Omental fat pad (tissue), 4 donors: ENCODE measurements at places on chromosomes 13 and 19.

DNA sequence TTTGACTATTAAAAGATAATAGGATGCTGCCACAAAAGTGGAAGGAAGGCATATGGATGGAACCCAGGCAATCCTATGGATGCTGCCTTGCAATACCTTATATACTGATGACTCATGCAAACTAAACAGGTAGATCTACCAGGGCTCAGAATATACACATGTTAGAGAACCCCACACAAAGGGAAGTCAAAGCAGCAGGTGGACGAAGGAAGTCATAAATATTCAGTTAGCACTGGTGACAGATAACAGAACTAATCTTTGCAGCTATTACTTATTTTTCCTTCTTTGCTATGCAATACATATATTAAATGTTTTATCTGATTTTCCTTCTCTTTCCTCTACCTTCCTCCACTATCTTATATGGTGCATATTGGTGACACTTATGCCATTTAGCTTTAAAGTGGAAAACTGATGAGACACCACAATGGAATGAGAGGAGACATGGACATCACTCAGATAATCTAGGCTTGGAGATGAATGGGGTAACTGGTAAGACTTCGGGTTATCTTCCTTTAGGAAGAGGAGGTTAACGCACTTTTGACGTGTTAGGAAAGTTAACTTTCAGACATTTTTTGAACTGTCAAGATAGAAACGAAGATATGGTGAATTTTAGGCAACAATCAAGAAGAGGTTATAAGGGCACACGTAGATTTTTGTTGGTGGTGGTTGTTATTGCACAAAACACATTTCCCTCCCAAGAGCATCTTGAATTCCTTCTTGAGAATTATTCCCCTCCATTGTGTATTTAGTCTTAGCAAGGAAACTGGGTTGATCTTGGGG is 39.8 kb upstream of the MBNL2 start:
- no peak for DNase-seq

- no peak for DNase-seq
Measured at GRCh38 chr19:3958836-3959765, 11.8 kb downstream of the DAPK3 start.

DNA sequence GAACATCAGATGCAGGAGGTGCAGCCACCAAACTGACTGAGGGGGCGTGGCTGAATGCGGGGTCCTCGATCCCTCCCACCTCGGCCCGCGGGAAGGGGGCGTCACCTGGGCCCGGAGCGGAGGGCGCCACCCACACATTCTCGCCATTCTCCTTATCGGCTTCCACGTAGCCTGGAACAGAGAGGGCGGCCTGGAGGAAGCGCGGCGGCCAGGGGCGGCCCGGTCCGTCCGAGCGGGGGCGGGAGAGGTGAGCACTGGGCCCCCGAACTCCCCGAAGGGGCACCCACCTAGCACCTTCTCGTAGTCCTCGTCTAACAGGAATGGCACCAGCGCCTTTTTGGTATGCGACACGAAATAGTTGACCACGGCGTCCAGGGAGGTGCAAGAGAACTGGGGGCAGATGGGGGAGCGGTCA is 11.8 kb downstream of the STAP2 start:
- no peak for DNase-seq

GRCh38 chr13:49497272-49497671 is 1.5 kb downstream of the PHF11 start:
- no peak for DNase-seq

DNA sequence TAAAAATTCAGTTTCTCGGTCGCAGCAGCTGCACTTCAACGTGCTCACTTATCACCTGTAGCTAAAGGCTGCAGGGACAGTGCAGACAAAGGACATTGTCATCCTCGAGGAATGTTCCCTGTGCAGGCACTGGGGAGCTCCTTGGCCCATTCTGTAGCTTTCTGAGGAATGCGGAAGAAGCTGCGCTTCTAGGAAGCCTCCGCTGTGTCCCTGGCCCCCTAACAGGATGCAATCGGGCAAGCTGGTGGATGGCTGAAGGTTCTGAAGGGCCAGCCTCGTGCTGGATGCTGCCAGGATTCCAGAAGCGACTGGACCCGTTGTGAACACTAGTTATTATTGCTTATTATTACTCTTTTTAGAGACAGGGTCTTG is 8.1 kb downstream of the ANO8 start:
- DNase-seq, result no peak

DNA sequence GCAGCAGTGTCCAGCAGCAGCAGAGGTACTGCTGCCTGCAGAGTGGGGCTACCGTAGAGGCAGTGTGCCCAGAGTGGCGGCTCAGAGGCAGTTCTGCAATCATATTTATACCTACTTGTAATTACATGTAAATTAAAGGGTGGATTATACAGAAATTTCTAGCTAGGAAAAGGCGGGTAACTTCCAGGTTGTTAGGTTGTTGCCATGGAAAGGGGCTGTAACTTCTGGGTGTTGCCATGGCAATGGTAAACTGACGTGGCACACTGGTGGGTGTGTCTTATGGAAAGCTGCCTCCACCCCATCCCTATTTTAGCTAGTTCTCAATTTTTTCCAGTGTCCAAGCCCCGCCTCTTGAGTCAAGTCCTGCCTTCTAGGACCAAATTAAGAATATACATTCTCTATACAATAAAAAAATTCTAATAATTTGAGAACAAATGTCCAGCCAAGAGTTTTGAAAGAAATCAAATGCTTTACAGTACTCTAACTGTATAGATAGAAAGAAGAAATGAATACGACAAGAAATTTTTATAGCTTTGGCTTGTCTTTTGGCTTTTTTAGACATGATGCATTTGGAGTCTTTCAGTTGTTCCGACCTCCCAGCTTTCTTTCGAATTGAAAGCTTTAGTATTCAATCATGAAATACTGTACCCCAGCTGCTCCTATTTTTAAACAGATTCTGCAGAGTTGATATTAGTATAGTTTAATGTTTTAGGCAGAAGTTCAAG is 816.6 kb downstream of the DIAPH3 start:
- no peak for DNase-seq

- DNase-seq, result no peak
Measured at GRCh38 chr13:93066187-93066586, 160.4 kb upstream of the GPC6 start.

DNA sequence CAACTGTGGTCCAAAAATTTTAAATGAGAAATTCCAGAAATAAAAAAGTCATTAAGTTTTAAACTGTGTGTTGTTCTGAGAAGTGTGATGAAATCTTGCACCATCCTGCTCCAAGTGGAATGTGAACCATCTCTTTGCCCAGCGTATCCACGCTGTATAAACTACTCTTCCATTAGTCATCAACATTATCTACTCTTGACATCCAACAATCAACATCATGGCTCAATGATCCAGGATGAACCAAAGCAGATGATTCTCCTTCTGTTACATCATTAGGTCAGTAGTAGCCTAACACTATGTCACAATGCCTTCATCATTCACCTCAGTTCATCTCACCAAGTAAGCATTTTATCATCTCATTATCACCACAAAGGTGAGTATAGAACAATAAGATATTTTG is 55.3 kb downstream of the SUCLA2 start:
- DNase-seq, result no peak

DNA sequence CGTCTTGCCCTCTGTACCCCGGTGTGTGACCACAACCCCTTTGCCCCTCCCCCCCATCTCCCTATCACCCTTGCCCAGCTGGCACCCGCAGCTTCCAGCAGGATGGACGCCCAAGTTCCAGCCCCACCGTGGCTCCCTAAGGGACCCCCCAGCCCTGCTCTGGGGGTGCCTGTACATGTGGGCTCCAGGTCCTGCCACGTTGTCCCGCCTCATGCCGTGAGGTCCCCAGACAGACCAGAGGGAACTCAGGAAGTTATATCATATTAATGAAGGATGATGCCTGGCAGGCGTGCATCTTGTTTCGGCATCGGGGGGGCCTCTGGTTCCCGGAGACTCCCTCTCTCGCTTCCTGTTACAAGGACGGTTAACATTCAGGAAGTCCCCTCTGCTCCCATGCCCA is 1.6 kb upstream of the PTGIR start:
- DNase-seq, result no peak

DNA sequence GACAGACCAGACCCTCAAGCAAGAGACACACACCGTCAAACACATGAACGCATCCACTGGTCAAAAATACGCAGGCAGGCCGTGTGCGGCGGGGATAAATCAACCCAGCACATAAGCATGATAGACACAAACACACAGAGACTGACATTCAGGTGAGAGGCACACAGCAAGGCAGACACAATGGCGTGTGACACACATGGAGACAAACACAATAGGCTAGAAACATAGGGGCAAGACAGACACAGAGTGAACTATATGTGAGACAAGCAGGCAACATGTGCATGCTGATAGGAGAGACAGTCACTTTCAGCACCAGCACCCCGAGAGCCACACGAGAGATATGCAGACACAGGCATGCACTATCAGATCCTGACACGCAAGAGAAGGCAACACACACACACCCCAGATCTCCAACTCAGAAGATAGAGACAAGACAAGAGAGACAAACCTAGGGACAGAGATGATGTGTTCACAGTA is 6.9 kb upstream of the JUNB start:
- no peak for DNase-seq

DNA sequence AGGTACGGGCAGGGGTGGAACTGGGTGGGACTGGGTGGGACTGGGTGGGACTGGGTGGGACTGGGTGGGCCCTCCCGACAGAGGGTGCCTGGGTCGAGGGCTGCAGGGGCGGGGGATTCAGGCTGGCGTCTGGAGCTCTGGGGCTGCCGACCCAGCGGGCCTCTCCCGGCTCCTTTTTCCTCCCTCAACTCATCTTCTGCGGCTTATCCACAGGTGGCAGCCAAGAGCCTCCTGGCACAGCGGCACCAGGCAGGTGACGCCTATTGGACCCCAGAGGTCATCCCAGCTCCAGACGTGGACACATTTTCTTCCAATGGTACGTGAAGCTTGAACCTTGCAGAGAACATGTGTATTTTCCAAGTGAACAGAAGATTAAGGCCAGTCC is 533 bp downstream of the ZNF544 start:
- no peak for DNase-seq

- DNase-seq, result no peak
Measured at GRCh38 chr13:27534981-27535380, 84.6 kb upstream of the MTIF3 start.

DNA sequence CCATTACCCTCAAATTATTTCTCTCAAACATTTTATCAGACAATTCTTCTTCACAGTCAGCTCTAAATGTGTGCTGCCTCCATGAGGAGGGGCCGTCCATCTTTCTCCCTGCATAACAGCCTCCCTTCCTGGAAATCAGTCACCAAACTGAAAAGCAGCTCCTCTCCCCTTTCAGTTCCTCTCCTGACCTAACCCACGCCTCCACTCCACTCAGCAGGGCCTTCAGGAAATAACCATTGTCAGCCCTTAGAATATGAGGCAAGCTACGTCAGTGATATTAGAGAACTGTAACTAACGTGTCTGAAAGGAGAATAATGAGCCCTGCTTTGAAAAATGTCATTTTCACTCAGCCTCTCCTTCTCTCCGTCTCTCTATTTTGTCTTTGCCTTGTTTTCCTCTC is 116.2 kb downstream of the OLFM4 start:
- DNase-seq, result no peak

GRCh38 chr13:42405665-42406390 is 133.9 kb downstream of the AKAP11 start:
- no peak for DNase-seq

- no peak for DNase-seq
Measured at GRCh38 chr19:44566984-44567383, 37.5 kb upstream of the CEACAM20 start.

DNA sequence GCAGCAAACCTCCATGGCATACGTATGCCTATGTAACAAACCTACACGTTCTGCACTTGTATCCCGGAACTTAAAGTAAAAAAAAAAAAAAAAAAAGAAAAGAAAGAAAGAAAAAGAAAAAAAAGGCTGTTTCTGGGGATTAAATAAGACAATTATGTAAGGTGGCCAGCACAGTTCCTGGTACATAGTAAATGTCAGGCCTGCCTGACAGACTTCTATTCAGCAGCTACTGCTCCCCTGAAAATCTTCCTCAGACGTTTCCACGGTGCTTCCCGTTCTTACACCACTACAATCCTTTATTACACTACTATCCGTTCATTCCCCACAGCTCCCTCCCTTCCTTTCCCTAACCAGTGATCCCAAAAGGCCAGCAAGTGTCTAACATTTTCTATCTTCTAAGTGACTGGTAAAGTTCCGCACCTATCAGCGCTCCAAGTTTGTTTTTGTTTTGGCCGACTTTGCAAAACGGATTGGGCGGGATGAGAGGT is 636 bp upstream of the RB1 start:
- DNase-seq, result no peak

DNA sequence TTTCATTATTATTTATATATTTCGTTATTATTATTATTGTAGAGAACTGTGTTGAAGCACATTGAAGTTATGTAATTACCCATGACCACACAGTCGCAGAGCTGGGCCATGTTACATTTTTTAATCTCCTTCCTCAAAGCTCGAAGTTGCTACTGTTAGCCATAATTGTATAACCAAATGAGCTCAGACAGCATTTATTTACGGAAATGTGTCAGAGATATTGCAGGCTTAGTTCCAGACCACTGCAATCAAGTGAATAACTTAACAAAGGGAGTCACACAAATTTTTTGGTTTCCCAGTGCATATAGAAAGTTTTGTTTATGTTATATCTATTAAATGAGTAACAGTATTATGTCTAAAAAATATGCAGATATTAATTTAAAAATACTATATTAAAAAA is 147.1 kb upstream of the SLITRK1 start:
- no peak for DNase-seq

GRCh38 chr19:13764821-13765394 is 586 bp downstream of the MRI1 start:
- no peak for DNase-seq

DNA sequence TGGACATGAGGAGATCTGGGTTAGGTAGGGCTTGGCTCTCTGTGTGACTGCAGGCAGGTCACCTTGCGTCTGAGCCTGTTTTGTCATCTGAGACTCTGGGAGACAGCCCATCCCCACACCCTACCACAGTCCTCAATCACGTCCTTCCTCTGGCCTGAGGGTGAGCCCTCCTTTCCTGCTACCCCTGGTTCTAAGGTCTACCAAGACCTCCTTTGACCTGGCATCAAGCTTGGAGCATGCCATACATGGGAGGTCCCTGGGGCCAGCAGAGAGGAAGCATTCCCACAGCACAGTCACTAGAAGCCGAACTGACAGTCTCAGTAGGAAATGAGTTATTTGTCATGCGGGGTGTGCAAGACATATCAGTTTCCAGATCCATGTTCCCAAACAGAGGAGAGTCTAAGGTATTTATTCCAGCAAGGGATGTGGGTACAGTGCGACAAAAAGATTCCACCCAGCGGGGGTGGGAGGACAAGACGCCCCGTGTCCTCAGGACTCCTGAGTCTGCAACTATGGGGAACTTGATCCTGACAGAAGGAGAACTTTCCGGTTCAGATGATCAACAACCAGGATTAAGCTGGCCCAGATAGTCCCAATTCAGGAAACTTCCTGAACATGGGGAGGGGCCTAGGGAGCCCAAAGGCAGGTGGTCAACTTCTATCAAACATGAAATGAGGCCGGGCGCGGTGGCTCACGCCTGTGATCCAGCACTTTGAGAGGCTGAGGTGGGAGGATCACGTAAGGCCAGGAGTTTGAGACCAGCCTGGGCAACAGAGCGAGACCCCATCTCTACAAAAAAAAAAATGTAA is 9.5 kb downstream of the ARRDC2 start:
- DNase-seq, result no peak
